ENCODE measurements at places on chromosomes 6 and 20.

GRCh38 chr20:7113577-7114466, 346.3 kb downstream of the BMP2 start:
- DNase-seq = peak; percentile 54

- peak; percentile 6 for DNase-seq
Measured at GRCh38 chr6:48560408-48560807, 449.4 kb upstream of the PTCHD4 start.

- no peak for DNase-seq
Measured at GRCh38 chr20:61385296-61385695, 133.2 kb downstream of the CDH4 start.

- DNase-seq = no peak
Measured at GRCh38 chr20:37954626-37955025, 51.7 kb downstream of the VSTM2L start.

- no peak for DNase-seq
Measured at GRCh38 chr20:33848391-33848790, 37.2 kb downstream of the CHMP4B start.
